NT2/D1 (cell line): ENCODE measurements at places on chromosomes 1 and 21.

DNA sequence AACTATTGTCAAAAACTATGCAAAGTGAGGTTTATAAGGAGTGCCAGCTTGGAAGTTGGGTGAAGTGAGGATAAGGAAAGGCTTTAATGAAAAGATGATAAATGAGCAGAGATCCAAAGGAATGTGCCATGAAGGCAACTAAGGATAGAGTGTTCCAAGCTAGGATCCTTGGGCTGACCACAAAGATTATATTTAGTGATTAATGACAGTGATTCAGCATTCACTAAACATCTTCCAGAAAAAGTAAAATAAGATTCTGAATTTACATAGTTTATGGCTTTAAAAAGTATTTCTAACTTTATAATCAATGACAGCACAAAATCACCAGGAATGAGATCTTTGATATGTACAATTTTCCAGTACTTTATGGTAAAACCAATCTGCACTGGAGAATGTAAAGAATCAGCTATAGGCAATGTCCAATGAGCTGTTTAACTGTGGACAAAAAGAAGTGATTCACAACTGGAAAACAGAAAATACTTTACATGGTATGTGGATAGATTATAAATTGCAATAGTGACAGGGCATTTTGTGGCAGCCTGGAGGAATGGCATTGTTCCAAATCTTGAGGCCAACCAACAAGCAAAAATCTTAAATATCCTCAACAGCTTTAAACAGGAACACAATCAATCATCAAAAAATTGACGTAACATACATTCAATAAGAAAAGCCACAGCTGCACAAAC is 91.2 kb upstream of the KCTD3 start:
- no peak for DNase-seq

- DNase-seq = no peak
These were observed 349.7 kb upstream of the C1orf87 start for GRCh38 chr1:60423146-60423780.

DNA sequence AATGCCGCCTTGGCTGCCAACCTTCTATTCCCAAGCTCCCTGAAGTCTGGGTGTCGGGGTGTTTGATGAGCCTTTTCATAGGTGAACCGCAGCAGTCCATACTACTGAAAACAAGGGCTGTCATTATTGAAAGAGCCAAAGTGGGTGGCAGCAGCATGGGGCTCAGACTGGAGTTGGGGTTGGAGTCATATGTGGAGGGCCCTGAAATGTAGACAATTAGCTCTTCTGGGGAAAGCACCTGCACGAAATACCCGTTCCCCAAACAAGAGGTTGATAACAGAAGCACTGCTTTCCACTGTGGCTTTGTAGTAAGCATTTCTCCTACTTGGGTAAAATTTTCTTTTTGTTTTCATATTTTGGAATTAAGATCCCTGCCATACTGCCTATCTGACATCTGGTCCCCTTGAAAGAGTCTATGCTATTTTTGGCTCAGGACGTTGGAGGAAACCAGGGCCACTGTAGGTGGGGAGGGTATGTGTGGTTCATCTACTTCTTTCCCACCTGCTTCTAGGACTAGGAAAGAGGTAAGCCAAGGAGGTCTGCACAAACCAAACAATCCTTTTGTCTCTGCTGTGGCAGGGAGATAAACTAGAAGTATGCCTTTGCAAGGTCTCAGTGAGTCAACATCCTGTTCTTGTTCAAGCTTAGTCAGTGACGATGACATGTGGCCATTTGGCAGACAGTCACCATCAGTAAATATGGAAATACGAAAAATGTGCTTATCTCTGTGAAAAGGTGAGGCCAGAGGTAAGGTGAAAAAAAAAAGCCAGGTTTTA is 197.0 kb upstream of the UBE2U start:
- DNase-seq = no peak

GRCh38 chr1:110040548-110040947 is 6.1 kb downstream of the STRIP1 start:
- no peak for DNase-seq

DNA sequence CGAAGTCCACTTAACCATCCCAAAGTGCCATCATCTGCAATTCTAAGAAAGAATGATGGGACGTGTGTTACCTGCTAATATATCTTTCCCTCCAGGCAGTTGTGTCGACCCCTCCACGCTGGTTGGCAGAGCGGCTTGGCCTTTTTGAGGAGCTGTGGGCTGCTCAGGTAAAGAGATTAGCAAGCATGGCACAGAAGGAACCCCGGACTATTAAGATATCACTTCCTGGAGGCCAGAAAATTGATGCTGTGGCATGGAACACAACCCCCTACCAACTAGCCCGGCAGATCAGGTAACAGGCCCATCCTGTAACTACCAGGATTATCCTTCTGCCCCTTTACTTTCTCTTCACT is 520 bp downstream of the TARS2 start:
- no peak for DNase-seq

DNA sequence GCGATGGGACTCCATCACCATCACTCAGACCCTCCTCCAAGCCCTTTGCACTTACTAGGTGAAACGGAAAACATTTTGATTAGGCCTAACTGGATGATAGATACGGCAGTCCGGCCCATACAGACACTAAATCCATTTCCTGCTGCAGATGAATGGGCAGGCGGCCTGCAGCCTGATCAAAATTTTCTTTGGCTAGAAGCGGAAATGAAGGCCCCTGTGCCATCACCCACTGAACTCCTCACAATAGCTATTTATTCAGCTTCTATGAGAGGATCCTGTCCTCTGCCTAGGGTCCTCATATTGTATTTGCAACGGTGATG is 200.5 kb downstream of the OMA1 start:
- no peak for DNase-seq

DNA sequence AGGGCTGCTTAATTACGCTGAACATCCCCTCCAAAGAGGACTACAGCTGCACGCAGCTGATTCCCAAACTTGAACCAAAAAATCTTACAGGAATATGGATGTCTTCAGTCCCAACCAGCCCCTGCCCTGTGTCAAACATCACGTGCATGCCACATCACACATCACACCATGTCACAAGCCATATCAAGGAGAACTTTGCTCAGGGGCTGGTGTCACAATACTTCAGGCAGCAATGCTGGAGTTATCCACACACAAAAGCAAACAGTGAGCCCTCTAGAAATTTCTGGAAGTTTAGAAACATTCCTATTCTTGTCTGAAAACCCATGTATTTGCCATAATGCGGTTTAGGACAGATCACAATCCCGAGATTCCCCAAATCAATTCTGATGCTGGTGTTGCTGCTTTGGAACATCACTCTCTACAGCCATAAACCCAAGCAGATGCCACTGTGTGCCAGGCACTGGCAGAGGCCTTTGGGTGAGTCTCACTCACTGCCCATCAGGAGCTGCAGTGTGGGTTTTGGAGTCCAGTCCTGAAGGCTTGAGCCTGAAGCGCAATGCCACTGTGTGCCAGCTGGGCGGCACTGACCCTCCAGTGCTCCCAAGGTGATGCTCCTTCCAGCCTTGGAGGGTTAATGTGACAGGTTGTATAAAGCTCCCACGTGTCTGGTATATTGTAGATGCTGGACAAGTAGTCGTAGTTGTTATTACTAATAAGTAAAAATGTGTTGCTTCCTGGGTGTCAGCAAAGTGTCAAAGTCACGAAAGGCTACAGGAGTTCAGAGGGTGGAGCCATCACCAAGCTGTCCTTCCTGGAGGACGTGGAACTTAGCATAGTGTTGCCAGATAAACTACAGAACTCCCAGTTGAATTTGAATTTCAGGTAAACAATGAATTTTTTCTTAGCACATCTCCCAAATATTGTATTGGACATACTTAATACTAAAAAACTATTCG is 20.1 kb upstream of the EFNA1 start:
- DNase-seq = no peak
